ENCODE measurements at places on chromosomes 7 and 10. TPM values are rescaled to one million over a fixed set of nuclear protein-coding genes. Genes with fewer than 3 reads are reported as not detected.
A peak's percentile ranks its signal among the peaks of the same experiment; 100 is the strongest.

DNA sequence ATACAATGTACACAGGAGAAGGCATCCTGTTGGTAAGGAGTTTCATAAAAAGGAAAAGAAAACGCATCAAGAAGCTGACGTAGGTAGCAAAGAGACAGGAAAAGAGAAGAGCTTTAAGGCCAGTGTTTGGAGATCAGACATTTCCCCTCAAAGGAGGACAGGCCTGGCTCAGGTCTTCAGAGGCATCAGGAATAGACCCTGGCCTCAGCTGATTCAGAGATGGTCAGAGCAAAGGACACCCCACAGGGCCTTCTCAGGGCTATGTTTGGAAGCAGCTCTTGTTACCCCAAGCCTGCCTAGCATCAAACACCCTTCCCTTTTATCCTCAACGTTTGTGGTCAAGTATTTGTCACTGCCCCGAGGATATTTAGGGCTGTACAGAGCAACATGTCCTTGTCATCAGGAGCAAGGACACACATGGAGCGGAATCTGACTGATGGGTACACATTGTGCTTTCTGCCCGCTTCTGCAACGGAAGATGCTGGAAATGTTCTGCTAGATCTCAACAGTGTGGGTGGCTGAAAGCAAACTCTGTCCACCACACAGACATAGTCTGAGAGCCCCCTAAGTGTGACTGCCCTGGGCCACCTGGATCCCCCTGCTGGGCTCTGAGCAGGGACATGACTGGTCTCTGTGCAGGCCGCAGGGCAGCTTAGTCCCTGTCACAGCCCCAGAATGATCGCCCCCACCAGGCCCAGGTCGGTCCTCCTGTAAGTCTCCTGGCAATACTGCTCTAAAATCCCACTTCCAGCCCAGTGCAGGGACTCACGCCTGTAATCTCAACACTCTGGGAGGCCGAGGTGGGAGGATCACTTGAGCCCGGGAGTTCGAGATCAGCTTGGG lies 1.0 kb upstream of the ZDHHC4 start:
- peaks cover 29% of the 10 kb centered on the region for H3K4me1 ChIP-seq
- peaks cover 11% of the 10 kb centered on the region for H3K36me3 ChIP-seq
- peak overlapping the region; percentile 85 for H3K27ac ChIP-seq
- H3K27me3 ChIP-seq: no peaks in the 10 kb centered on the region

DNA sequence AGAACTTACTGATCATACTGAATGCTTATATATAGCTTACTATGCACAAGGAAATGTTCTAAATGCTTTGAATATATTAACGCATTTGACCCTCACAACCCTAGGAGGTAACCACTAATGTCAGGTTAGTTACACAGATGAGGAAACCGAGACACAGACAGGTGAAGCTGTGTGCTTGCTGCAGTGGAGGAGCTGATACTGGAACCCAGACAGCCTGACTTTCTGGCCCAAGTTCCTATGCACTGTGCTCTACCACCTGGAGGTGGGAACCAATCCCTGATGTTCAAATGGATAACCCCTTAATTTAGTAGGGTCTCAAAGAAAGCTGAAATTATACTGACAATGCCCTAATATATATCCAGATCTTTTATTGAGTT lies 119.6 kb downstream of the SORBS1 start:
- H3K27ac ChIP-seq: no peak overlapping the region
- peaks cover 32% of the 10 kb centered on the region for H3K27me3 ChIP-seq
- no peak for DNase-seq
- no peak overlapping the region for H3K4me3 ChIP-seq

GRCh38 chr10:72727130-72727529 lies 35.2 kb downstream of the MCU start:
- no peak for DNase-seq
- H3K4me3 ChIP-seq: no peak overlapping the region
- peaks cover 15% of the 10 kb centered on the region for H3K4me1 ChIP-seq
- H3K27ac ChIP-seq: no peak overlapping the region
- H3K27me3 ChIP-seq: no peaks in the 10 kb centered on the region

Gene TFPI2
- total RNA-seq: not detected

- DNase-seq: peak; percentile 96
Observed at GRCh38 chr7:135662373-135663114, at the start of gene STMP1. STMP1 (plus strand) TSS chr7:135662514.

- no peak overlapping the region for H3K27ac ChIP-seq
- DNase-seq: no peak
- H3K36me3 ChIP-seq: no peaks in the 10 kb centered on the region
- peaks cover 6% of the 10 kb centered on the region for H3K27me3 ChIP-seq
Observed at GRCh38 chr10:49257626-49258349, 41.2 kb upstream of the C10orf71 start.

DNA sequence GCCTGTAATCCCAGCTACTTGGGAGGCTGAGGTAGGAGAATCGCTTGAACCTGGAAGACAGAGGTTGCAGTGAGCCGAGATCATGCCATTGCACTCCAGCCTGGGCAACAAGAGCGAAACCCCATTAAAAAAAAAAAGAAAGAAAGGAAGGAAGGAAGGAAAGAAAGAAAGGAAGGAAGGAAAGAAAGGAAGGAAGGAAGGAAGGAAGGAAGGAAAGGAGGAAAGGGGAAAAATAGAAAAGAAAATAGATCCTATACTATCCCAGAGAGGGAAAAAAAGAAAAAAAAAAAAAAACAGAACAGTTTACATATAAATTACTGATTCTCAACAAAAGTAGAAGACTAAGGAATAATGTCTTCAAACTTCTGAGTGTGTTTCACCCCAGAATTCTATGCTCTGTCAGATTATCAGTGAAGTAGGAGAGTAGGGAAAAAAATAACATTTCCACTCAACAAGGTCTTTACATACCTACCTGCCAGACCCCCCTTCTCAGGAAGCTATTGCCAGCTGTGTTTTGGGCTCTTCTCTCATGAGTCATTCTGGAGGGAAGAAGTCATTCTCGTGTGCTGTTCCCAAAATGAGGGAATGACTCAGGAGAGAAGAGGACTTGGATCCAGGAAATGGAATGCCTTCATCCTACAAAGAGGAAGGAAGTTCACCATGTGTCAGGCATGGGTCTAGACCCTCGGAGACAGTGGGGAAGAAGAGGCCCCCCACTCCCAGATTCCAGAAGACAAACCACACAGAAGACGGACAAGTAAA lies 20.9 kb downstream of the RGS10 start:
- no peaks in the 10 kb centered on the region for H3K27me3 ChIP-seq
- H3K4me3 ChIP-seq: no peak overlapping the region
- H3K27ac ChIP-seq: no peak overlapping the region
- peaks cover 76% of the 10 kb centered on the region for H3K36me3 ChIP-seq
- DNase-seq: no peak

GRCh38 chr7:7908622-7909145 lies 59.9 kb upstream of the GLCCI1 start:
- no peaks in the 10 kb centered on the region for H3K27me3 ChIP-seq
- no peak overlapping the region for H3K4me3 ChIP-seq
- no peak overlapping the region for H3K27ac ChIP-seq
- no peak for DNase-seq
- H3K36me3 ChIP-seq: no peaks in the 10 kb centered on the region
- no peaks in the 10 kb centered on the region for H3K4me1 ChIP-seq

DNA sequence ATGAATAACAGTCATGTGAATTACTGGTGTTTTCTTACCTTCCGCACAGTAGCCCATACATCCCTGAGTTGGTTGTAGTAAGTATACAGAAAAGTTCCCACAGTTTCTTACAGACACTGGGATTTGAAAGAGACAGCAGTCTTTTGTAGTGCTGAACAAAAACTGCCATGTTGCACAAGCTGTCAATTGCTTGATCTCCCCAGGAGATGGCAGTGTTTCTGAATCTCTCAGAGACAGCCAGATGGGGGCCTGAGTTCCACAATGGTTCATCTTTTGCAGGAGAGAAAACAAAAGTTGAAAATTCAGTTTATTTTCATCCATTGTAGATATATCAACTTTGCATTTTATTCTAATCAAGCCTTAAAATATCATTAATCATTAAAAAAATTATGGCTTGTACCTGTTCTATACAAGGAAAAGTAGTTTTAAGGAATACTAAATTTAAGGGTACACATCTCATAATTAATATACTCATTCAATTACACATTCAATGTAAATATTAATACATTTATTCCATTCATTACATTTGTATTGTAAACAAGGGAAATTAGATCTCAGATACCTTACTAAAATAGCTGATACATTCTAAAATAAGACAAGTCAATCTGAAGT lies 14.5 kb downstream of the VWDE start:
- H3K27ac ChIP-seq: no peak overlapping the region
- no peaks in the 10 kb centered on the region for H3K4me1 ChIP-seq
- peak; percentile 58 for DNase-seq
- no peaks in the 10 kb centered on the region for H3K27me3 ChIP-seq
- no peaks in the 10 kb centered on the region for H3K36me3 ChIP-seq
- no peak overlapping the region for H3K4me3 ChIP-seq

DNA sequence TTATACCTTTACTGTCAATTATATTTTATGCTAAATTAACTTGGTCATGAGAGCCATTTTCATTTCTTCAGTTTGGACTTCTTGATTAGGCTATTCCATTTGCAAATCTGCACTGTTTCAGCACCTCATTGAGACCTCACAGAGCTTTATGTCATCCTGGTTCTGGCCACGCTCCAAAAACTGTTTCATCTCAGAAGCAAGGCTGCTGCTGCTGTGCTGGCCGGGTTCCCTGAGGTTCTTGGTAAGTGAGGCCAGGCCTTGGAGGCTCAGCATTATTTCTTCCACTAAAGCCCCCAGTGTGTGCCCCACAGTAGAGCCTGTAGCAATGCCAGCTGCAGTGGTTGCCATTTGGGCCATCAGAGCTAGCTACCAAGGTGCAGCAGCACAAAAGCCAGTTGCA lies 7.8 kb upstream of the ZNF485 start:
- DNase-seq: no peak
- H3K4me1 ChIP-seq: peaks cover 33% of the 10 kb centered on the region
- H3K36me3 ChIP-seq: peaks cover 6% of the 10 kb centered on the region
- peaks cover 7% of the 10 kb centered on the region for H3K27me3 ChIP-seq

Gene LIPN
- not detected for total RNA-seq

GRCh38 chr10:99520847-99521764 lies 11.6 kb upstream of the NKX2-3 start:
- no peaks in the 10 kb centered on the region for H3K36me3 ChIP-seq
- no peak for DNase-seq
- no peak overlapping the region for H3K4me3 ChIP-seq
- peaks cover 6% of the 10 kb centered on the region for H3K4me1 ChIP-seq
- H3K27me3 ChIP-seq: peaks cover 76% of the 10 kb centered on the region

GRCh38 chr7:132516042-132516840 lies 60.0 kb downstream of the PLXNA4 start:
- H3K4me3 ChIP-seq: no peak overlapping the region
- H3K36me3 ChIP-seq: peaks cover 17% of the 10 kb centered on the region
- H3K27me3 ChIP-seq: peaks cover 2% of the 10 kb centered on the region

DNA sequence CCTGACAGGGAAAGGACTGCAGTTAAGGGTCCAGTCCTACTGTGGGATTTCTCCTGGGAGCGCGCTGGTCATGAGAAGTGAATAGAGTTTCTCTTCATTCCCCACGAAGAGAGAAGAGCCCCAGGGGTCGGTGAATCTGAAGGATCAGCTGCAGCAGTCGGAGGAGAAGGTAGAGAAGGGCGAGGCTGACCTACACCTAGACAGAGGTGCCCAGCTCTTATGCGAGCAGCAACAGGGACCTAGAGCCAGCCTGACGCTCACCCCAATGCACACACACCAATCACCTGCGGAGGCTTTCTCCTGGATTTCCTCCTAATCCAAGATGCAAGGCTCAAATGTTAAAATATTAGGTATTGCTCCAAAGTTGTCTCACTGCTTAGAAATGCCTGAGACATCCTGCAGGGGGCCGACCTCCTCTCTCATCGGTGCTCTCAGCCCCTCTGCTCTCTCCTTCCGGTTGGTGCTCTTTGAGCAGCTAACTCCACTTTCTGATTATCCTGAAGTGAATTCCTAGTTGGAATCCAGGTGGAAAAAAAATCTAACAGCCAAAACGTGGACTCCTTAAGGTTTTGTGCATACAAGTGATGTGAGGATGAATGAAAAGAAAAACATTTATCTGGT lies 176.4 kb downstream of the AHR start:
- H3K27ac ChIP-seq: no peak overlapping the region
- H3K4me3 ChIP-seq: no peak overlapping the region
- no peak for DNase-seq
- H3K36me3 ChIP-seq: no peaks in the 10 kb centered on the region
- H3K4me1 ChIP-seq: peaks cover 2% of the 10 kb centered on the region

Gene OR2A2
- not detected for total RNA-seq

All from activated CD4-positive, alpha-beta T cell treated with anti-CD3 and anti-CD28 coated beads, Interleukin-2, amount 10 ng/mL, durations not matched to agents 7 days and 5 days (primary cell).